Daoy (cell line): ENCODE measurements at places on chromosomes 3 and 15. TPM values are rescaled to one million over a fixed set of nuclear protein-coding genes. Genes with fewer than 3 reads are reported as not detected.

Gene SLC28A2
- total RNA-seq, result not detected in 2 replicates

Gene IQCF5
- not detected in 2 replicates for total RNA-seq

Gene GOLGA8G
- 0.21 TPM in 1 of 2 replicates, not detected in the other for total RNA-seq

Gene SERPINI2
- not detected in 2 replicates for total RNA-seq

DNA sequence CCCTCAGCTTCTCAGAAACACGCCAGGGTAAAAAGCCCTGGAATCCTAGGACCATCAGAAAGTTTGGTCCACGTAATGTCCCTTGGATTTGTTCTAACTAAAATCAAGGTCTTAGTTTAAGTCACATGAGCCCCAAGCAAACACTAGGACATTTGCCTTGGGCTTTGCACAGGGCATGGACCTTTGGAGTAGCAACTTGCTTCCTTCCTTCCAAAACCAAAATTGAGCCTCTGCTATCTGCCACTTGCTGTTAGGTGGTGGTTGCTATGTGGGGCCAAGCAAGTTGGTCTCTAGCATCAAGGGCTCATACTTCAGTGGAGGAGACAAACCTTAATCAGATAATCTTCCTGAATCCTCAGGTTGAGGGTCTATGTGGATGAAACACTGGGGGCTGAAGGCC, 4.0 kb upstream of the DAG1 start:
- no peak for DNase-seq
